Suprapubic skin (tissue), 4 donors: ENCODE measurements at places on chromosomes 6 and 20.
A peak's percentile ranks its signal among the peaks of the same experiment; 100 is the strongest.

GRCh38 chr6:91874971-91875370 is 1288.1 kb upstream of the MAP3K7 start:
- DNase-seq: no peak

GRCh38 chr20:49584418-49585382 is 16.8 kb upstream of the PTGIS start:
- DNase-seq: no peak

DNA sequence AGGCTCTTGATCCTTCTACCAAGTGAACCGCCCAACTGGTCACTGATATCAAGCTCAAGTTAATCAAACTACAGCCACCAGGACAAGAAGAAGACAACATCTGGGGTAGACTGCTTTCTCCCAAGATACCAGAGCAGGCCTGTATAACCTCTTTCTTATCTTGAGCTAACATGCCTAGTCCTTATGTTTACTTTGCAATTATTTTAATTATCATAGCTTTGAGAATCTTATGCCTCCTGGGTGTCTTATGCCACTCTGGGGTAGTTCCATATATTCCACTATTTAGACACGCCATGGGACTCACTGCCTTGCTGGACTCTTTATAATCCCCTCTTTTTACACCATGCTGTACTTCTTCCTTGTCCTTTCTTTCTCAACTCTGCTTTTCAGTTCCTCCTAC is 41.5 kb upstream of the ECI2 start:
- DNase-seq: no peak

- DNase-seq: peak; percentile 72
These were observed 417 bp downstream of the VAPB start for GRCh38 chr20:58389324-58389967.

DNA sequence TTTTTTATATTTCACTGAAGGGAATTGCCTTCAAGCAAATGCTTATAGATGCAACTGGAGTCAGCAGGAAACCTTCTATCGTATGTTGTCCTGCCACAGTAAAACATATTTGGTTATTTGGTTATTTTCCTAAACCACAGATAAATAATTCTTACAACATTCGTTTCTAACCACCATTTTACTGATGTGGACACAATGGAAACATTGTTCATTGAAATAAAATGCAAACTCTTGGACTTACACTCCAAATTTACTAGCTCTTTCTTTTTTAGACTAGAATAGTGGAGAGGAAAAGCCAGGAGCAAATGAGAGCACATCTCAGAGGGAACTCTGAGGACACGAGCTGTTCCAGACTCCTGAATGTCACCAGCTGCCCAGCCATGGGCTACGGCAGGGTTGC is 114.8 kb downstream of the RPS12 start:
- no peak for DNase-seq

DNA sequence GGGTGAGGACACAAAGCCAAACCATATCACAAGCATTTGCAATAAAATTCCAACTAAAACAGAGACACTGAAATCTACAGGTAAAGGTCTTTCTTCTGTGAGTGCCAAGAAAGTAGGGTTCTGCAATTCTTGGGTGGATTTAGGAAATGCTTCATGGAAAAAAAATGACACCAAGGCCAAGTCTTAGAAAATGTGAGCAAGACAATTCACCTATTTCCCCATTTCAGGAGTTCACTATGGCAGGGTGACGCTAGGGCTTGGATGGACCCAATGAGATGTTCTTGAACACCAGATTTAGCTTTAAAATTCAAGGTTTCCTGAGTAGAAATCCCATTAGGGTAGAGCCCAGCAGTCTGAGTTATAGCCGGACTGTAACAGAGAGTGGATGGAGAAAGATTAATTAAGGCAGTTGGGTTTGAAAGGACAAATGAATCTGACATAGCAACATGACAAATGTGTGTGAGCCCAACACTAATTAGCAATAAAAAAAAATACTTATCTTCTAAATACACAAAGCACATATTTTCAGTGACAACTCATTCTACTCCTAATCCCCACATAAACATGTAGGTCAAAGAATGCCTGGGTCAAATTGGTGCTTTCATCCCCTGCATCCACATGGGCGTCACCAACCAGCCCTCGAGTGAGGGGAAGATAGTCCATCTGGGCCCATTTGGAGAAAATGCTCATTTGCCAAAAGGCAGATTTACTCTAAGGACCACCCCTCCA is 180.4 kb upstream of the JARID2 start:
- DNase-seq: no peak

- DNase-seq: no peak
These were observed 15.8 kb downstream of the HDDC2 start for GRCh38 chr6:125285936-125286335.

GRCh38 chr6:41713650-41714291 is 21.6 kb downstream of the TFEB start:
- no peak for DNase-seq

GRCh38 chr6:336159-337114 is 44.1 kb downstream of the DUSP22 start:
- no peak for DNase-seq

- no peak for DNase-seq
These were observed 174.0 kb downstream of the THBS2 start for GRCh38 chr6:169079650-169080049.

- DNase-seq: no peak
These were observed 16.4 kb downstream of the ZNF311 start for GRCh38 chr6:28988536-28989311.

DNA sequence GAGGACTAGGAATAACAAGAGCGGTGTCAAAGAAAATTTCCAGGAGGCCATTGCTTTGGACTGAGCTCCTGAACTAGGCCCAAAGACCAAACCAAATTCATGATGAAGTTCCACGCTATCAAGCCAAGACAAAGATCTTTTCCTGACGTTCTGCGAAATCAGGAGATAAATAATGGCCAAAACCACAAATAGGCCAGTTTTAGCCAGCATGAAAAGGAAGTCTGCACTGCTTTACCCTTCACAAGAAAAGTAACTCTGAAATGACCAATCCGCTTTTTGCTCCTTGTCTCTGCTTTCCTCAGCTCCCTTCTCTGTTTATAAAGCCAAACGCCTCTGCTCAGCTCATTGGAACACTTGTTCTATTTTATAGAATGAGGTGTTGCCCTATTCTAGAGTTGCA is 6.7 kb downstream of the NCOA5 start:
- no peak for DNase-seq

DNA sequence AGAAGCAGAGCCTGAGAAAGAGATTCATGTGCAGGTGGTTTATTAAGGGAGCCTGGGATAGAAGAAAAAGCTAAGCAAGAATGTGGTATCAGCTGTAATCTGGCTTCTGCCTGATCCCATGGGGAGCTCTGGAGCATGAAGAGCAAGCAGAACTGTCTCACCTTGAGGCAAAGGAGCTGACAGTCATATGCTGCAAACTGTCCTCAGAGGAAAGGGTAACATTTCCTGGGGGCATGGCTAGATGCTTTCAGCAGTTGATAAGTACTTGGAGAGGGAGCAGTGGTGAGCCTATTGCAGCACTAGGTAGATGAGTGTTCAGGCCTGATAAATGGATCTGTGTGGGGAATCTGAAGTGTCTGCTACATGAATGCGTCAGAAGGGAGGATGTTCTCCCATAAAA is 621.5 kb upstream of the BTBD3 start:
- no peak for DNase-seq

DNA sequence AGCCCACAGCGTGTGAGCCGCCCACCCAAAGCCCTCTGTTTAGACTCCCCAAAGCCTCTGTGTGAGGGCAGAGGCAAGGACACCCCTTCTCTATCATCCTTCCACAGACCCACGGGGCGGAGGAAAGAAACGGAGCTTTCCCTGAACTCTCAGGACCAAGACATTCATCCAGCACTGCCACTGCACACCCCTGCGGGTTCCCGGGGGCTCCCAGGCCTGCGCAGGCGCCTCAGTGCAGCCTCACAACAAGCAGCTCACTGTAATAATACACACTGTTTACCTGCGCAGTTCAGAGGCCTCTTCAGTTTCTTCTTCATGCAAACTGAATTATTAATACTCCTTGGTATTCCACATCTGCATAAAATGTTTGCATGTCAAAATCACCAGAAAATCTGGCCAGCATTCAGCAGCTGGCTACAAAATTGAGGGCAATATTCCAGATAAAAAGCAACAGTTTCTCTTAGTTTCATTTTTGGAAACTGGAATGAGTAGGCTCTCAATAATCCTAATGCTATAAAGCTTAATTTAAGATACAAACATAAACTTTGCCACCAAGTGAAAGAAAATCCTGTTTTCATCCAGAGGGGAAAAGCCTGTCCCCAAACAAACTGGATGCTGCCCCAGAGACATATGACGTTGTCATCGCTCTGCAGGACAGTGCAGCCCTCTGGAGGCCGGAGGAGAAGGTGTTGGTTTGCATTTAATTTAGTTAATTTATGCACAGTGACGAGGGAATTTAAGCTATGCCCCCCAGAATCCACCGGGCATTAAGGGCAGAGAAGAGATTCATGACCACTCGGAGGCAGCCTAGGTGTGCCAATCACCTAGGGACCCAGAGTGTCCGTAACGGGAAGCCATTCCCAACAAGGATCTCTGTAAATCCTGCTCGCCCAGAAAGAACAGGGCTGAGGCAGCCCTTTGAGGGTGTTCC is 45.3 kb downstream of the NINL start:
- no peak for DNase-seq

- DNase-seq: no peak
These were observed 44.2 kb upstream of the TNFRSF21 start for GRCh38 chr6:47353871-47354270.

DNA sequence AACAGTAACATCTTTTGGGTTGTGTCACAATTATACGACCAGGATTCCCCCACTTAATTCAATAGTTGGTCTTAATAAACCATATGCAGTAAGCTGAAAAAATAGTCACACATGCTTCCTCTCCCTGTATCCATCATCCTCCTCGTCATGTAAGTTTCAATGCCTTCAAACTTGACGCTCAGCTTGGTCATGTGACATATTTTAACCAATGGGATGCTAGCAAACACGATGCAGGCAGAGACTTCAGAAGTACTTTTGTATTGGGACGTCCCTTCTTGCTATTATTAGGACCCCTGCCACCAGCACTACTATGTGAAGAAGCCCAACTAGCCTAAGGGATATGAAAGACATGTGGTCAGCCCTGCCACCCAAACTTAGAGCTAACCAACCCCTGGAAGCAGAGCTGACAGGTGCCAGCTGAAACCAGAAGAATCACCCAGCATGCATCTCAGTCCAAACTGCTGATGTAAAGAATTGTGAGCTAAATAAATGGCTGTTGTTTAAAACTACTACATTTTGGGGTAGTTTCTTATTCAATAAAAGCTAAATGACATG is 49.3 kb downstream of the CGA start:
- DNase-seq: no peak

DNA sequence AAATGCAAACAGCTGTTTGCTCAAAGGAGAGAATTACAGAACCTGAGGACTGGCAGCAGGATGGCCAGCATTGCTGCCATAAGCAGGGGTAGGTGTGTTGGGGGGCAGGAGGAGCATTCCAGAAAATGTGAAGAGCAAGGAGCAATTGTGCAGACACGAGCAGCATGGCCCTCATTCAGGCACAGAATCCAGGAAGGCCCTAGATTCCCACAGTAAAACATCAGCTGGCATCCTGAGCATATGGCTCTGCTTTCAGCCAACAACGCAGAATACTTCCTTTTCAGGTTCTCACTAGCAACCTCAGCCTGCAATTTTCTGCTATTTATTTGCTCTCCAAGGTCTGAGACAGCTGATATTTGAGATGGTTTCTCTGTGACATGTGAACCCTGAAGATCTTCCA is 243.4 kb upstream of the POU3F2 start:
- DNase-seq: no peak

GRCh38 chr6:27494987-27495385 is 22.1 kb upstream of the ZNF184 start:
- no peak for DNase-seq

GRCh38 chr6:90695316-90695715 is 108.4 kb upstream of the MAP3K7 start:
- DNase-seq: no peak

DNA sequence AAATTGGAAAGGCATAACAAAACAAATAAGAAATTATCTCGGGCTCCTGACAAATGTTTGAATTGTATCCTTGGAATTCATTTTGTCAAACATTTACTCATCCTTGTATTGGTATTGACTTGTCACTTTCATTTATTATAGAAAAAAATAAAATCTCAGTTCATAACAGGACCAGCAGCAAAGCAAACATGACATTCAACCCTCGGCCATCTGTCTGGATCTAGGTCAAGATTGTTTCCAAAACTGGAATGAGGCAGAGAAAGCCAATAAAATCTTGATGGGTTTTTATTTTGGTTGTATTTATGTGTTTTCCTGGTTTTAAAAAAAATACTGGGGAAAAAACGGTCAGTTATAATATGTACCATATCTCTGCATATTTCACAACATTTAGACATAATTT is 42.9 kb upstream of the FABP7 start:
- DNase-seq: no peak

DNA sequence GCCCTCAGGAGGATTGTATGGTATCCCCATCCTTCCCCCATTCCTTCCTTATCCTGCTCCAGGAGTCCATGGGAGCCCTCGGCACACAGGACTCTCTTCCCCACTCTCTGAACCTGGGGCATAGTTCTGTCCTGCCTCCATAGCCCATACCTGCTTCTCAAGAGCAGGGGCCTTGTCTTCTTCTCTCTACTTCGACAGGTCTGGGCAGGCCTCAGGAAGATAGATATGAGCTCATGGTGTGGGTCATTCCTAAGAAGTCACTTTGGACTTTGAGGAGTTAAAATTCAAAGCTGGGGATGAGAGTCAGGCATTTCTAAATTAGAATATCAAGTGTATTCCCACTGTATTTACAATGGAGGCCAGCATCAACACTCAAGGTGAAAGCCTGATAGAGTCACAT is 8.4 kb upstream of the ADA start:
- DNase-seq: no peak

- no peak for DNase-seq
These were observed 69.4 kb downstream of the BACH2 start for GRCh38 chr6:90227213-90227612.

DNA sequence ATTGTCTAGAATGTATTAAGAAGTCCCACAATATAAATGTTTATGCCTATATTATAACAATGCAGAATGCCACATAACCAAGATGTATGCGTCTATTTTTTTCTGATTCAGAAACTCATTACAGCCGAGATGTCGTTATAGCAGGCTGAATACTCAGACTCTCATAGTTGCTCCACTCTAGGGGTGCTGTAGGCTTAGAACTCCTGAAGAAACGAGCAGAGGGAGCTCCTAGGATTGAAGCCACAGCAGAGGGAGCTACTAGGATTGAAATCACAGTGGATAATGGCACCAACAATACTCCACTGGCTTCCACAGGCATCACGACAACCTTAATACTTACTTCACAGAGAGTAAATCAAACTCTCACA is 208.9 kb downstream of the KIF16B start:
- DNase-seq: no peak
